Stomach (tissue), 19 donors: ENCODE measurements at places on chromosomes 13 and 19. TPM values are rescaled to one million over a fixed set of nuclear protein-coding genes. Genes with fewer than 3 reads are reported as not detected.

Gene NCAN
- total RNA-seq: not detected

Gene KLK6
- not detected for total RNA-seq

Gene TJP3
- 128 TPM for total RNA-seq

Gene ADGRE2
- 1.5 TPM for total RNA-seq

Gene PSG3
- total RNA-seq: not detected

Gene KIR3DL1
- not detected for total RNA-seq
